ENCODE measurements at places on chromosomes 6 and 20. TPM values are rescaled to one million over a fixed set of nuclear protein-coding genes. Genes with fewer than 3 reads are reported as not detected.

DNA sequence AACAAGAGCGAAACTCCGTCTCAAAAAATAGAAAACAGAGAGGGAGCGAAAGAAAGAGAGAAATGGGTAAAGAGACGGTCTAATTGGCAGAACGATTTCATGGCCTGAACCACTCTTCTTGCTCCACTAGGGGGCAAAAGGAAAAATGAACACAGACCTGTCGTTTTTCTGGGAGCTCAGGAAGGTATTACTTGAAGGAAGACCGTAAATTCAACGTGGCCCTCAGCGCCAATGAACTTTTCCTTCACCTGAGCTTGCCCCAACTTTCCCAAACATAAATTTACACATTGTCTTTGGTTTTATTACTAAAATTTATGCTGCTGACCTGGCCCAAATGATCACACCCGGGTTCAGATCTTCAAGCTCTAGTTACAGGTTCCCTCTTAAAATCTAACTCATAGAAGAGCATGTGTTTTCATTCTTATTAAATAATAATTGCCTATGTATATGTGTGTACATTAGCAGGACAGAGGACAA lies 67.3 kb downstream of the ATP9A start:
- DNase-seq, result peak; percentile 58

- DNase-seq, result no peak
Observed at GRCh38 chr6:38836585-38836984, 121.5 kb downstream of the DNAH8 start.

- no peak for DNase-seq
Observed at GRCh38 chr6:112017760-112018537, 36.0 kb upstream of the CCN6 start.

DNA sequence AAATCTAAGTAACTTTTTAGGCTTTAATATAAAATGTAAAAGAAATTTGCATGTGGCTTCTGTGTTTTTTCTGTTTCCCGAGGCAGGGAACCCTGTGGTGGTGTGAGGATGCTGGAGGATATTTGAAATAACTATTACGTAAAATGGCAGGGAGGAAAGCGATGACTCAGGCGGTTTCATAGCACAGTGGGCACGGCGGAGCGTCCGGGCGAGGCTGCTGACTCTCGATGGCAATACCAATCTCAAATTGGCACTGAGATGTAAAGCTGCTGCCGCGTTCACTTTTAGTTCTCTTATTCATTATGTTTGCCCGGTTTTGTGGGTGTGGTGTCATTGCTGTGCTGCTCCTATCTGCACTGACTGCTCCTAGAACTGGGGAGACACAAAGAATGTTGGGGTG lies 254.3 kb downstream of the THBS2 start:
- DNase-seq, result no peak

GRCh38 chr20:44615169-44615791 lies 32.9 kb downstream of the PKIG start:
- DNase-seq, result peak; percentile 36

DNA sequence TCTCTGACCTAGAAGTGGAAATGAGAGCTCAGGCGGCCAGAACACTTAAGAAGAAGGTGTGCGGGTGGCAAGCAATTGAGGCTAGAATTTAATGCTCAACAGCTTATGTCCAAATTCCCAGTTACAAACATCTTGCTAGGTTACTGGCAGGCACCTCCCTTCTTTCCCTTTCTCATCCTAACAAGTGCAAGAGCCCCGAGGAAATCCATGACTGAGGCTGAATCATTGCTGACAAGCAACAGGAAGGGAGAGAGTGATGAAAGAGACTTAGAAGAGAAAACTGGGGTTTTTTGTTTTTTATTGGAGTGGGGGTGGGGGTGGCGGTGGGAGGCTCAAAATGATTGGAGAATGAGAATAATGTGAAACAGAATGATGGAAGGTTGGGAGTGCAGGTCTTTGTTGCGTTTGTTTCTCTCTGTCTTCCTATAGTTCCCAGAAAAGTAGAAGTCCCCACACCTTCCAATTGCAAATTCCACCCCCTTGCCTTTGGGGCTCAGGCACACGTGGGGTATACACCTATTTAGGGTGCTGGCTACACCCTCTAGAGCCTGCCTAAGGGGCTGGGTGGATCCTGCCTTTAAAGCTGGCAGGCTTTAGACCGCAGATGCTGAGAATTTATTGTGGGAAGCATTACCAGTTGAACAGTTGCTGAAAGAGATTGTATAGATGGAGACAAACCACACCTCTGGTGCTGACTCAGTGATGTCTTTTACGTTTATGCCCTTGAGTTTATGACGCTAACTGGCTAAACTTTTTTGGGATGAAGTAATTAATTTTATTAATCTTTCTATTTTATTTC lies 1.4 kb downstream of the FAM83B start:
- DNase-seq, result no peak

GRCh38 chr6:37988127-37988526 lies 168.6 kb downstream of the ZFAND3 start:
- DNase-seq, result peak; percentile 43

DNA sequence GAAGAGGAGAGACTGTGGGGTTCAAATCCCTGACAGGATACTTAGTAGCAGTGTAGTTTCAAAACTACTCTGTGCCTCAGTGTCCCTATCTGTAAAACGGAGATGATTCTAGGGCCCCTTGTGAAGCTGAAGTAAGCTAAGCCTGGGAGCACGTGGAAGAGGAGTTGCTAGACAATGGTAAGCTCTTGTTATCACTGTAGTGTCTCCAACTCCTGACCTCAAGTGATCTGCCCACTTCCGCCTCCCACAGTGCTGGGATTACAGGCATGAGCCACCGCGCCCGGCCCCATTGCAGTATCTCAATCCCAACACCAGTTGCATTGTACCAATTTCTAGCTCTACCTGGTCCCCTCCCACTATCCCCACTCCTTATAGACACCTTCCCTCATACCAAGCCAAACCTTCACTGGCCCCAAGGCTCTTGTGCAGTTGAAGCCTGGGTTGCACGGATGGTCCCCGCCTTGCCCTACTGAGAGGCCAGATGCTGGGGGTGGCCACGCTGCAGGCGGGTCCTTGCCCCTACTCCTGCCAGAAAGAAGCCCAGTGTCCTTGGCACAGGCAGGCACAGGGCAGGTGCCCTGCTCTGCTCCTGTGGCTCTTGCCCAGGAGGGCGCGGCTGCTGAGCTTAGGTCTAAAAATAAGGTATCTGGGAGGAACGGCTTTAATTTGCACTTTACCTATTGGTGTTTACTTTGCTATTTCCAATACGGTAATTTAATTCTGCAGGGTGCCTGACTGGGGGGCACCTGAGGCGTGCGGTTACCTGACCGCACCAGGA lies 118.1 kb downstream of the VEGFA start:
- DNase-seq, result no peak

GRCh38 chr6:167738386-167738785 lies 88.3 kb upstream of the AFDN start:
- no peak for DNase-seq

GRCh38 chr6:101534821-101535220 lies 141.3 kb downstream of the GRIK2 start:
- DNase-seq, result no peak

DNA sequence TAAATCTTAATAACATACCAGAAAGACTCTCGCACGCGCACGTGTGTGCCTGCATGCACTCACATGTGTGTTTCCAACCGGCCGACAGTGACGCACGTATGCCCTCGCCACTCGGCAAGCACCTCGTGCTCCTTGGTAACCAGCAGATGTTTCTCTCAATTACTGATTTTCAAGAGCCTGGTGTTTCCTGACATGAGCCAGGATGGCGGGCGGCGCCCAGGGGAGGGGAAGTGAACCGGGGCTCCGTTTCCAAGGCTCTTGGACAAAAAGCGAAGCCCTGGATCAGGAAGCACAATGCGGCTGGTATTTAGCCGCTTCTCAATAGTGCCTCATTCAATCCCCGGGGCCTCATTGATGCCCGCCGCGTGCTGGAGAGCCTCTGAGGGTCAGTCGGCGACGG lies 37.7 kb downstream of the PMEPA1 start:
- peak; percentile 70 for DNase-seq

- DNase-seq, result peak; percentile 78
Observed at GRCh38 chr6:139373154-139373927, 1.1 kb downstream of the CITED2 start.

DNA sequence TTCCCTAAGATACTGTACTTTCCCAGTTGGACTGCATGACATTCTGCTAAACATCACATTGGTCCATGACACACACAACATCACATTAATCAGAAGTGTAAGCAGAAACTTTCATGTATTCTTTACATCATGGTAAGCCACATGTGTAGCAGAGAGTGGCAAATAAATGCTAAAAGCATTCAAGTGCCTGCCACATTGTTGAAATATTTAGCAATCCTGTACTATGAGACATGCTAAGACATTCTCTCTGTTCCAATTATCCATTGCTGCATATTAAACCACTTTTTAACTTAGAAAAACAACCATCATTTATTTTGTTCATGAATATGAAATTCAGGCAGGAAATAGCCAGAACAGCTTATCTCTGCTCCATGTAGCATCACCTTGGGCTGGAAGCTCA lies 207.7 kb upstream of the GJE1 start:
- DNase-seq, result no peak

DNA sequence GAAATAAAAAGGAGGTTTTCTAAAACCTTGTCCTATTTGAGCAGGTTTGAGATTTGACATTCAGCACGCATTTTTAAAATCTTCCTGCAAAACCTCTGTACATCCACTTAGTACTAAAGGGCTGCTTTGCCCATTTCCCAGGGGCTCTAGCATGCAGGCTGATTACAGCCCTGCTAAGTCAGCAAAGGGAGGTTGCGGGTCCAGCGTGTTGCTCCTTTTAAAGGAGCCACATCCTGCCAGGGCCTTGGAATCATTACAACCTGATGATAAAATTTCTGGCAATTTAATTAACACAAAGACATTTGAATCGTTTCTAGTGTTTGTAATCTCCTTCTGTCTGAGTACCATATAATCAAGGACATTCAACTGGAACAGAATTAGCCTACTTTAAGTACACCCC lies 455.1 kb upstream of the CITED2 start:
- DNase-seq, result no peak

- no peak for DNase-seq
Observed at GRCh38 chr6:130215526-130215925, 7.2 kb downstream of the SAMD3 start.

GRCh38 chr20:9839626-9840025 lies 750 bp upstream of the PAK5 start:
- DNase-seq, result no peak

DNA sequence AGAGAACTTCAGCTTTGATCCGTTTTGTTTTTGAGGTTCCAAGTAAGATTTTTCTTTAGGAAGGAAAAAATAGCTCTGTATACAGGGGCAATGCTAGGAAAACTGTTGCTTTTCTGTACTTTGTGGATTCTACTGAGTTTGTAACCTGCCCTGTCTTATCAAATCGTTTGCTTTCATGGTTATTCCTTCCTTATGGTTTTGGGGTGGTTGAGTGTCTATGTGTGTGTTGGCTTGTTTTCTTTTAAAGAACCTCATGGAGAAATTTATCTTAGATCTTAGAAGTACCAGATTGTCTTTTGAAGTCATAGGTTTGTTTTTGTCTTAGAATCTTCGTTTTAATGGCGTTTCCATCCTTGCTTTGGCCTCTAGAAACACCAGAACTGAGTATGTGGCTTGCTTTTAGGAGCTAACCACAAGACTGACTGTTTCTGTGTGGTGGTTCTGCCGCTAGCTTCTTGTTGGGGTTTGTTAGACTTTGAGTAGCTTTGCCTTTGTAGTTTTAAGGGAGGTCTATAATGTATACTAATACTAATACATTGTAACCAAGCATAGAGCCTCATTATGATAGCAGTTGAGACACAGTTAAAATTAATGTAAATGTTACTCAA lies 86.8 kb downstream of the RPP40 start:
- DNase-seq, result no peak

DNA sequence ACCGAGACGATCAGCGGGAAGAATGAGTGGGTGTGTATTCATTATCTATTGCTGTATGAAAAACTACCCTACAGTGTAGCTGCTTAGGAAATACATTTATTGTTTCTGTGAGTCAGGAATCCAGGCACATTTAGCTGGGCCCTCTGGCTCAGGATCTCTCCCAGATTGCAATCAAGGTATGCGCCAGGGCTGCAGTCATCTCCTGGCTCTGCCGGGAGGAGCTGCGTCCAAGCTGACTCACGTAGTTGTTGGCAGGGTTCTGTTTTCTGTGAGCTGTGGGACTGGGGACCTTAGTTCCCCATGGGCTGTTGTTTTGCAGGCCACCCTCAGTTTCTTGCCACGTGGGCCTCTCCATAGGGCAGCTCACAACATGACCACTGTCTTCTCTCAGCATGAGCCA lies 68.2 kb upstream of the FUCA2 start:
- DNase-seq, result peak; percentile 92

DNA sequence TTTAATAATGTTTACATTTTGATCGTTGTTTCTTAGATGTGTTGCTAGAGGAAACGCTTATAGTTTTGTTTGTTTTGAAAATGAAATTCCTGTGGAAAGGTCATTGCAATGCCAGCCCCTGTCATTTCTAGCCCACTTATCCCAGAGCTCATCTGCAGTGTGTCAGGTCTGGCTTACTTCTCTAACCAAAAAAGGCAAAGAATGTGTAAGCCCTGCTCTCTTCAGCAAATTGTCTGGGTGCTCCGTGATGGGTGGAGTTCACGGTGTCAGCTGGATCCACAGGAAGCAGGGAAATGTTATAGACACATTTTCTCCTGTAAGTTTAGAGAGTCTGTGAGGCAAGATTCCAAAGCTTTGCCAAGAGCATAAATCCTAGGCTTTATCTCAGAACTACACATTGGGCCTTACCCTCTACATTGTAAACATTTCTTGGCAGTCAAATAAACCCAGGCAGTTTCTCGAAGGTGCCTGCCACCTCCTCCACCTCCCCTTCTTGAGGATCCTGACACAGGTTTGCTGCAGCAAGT lies 50.9 kb downstream of the RPRD1B start:
- DNase-seq, result no peak

ZGPAT gene
- total RNA-seq, result 13.1 TPM

COL12A1 gene
- 658 TPM for total RNA-seq

CNKSR3 gene
- 14.0 TPM for total RNA-seq

DDX43 gene
- total RNA-seq, result 0.35 TPM

NOL4L gene
- 10.4 TPM for total RNA-seq

WFDC11 gene
- not detected for total RNA-seq

PAX1 gene
- 0.58 TPM for total RNA-seq
